GM03348 (cell line): ENCODE measurements at places on chromosomes 11 and 22.

- no peak for DNase-seq
These were observed 4.6 kb upstream of the CDC42BPG start for GRCh38 chr11:64848826-64849597.

GRCh38 chr11:74925281-74925680, 23.6 kb downstream of the XRRA1 start:
- DNase-seq = peak; percentile 44

GRCh38 chr11:103953797-103954486, 82.5 kb upstream of the DDI1 start:
- no peak for DNase-seq

DNA sequence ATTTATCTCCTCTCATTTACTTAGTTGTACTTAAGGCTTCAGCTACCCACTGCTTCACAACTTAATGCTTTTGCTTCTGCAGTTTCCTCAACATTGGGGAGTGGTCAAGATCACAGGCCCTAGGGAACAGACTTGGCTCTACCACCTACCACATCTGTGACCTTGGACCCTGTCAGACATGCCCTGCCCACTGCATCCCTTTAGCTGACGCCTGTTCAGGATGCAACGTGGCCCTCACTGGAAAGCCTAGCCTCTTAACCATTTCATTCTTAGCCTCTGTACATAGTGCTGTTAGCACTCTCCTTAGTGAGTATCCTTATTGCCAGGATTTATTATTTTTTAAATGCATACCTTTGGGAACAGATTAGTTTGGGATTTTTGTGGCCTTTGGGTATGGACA, 34.4 kb downstream of the TNRC6B start:
- DNase-seq = peak; percentile 22

DNA sequence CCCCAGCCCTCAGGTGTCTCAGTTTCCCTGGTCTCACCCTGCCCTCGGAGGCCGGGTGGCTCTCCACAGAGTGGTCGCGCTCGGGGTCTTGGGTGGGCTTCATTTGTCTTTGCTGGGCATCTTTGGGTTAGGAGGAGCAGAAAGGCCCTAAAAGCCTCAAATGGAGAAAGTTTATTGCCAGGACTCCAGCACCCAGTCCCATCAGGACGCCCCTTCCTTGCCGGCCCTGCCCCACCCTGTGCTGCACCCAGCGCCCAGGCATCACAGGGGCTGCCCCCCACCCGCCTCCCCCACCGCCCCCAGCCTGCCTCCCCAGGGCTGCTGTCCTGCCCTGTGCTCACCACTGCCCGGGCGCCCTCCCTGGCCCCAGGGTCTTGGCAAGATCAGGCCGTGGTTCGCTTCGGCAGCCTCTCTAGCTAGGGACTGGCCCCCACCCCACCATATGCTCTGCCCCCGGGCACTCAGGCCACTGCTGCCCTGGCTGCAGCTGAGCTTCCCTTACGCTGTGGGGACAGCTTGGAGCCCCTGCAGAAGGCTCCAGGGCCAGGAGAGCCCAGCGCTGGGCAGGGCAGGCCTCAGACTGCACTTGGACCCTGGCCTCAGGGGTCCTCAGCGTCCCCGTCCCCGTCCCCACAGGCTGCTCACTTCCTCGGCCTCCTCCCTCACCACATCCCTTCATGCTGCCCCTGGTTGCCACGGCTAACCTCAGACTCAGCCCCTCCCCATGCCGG, 31.4 kb downstream of the MOB2 start:
- DNase-seq = no peak

DNA sequence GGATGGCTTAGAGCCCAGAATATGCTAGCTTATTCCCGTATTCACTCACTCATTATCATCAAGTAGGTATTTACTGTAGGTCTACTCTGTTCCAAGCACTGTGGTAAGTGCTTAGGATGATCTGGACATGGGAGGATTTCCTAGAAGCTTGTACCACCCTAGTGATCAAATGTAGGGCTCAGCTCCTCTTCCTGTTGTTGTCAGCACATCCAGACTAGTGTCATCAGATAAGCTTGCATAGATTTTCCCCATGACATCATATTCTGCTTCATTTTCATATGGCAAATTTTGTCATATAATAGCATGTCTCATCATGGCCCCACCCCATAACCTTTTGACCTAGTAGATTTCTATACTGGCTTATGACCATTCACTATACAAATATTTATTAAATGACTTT, 19.3 kb upstream of the NUCB2 start:
- DNase-seq = peak; percentile 10

GRCh38 chr22:49295851-49296560, 531.7 kb downstream of the BRD1 start:
- no peak for DNase-seq

DNA sequence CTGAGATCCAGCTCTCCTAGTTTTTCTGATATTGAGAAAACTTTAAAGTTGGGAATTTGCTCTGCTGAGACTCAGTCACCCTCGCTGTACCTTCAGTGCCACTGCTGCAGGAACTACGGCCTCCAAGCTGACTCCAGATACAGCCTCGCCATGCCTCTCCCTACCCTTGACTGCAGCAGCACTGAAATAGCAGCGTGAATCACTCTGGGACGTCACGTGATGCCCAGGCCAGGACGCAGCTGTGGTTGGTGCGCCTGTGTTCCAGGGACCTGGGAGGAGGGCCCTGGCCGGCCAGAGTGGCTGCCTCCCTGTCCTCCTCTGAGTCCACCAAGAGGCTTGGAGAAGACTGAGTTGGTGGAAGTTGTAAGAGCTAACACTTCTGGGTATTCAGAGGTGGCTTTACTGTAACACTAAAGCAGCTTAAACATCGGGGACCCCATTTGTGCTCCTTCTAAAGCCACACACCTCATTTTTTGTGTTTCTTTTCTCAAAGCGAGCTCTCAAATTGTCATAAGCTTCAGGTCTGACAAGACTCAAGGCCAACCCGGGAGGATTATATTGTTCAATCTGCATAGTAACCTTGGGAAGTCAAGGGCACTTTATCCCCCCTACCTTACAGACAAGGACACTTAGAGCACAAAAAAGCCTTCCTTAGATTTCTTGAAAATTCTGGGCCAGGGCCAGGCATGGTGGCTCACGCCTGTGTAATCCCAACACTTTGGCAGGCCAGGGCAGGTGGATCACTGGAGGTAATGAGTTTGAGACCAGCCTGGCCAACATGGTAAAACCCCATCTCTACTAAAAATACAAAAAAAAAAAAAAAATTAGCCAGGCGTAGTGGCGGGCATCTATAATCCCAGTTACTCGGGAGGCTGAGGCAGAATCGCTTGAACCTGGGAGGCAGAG, 4.2 kb upstream of the STIP1 start:
- DNase-seq = peak; percentile 95

DNA sequence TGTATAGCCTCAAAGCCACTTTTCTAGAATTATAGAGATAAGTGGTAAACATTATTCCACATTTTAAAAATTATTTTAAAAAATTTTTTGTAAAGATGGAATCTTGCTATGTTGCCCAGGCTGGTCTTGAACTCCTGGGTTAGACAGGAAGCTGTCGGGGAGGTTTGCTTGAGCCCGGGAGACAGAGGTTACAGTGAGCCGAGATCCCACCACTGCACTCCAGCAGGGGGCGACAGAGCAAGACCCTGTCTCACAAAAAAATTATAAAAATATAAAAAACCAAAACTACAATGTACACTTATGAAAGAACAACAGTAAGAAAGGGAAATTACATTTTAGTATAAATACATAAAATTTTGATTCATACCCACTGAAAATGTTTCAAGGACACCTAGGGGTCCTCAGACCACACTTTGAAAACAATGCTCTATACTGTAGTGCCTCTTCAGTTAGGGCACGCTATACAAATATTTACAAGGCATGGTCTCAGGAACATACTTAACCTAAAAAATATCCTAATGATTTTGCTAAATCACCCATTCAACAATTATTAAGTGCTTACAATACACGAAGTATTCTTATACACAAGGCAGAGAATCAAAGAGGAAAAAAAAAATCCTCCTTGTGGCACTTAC, 111.2 kb downstream of the MRTFA start:
- no peak for DNase-seq

DNA sequence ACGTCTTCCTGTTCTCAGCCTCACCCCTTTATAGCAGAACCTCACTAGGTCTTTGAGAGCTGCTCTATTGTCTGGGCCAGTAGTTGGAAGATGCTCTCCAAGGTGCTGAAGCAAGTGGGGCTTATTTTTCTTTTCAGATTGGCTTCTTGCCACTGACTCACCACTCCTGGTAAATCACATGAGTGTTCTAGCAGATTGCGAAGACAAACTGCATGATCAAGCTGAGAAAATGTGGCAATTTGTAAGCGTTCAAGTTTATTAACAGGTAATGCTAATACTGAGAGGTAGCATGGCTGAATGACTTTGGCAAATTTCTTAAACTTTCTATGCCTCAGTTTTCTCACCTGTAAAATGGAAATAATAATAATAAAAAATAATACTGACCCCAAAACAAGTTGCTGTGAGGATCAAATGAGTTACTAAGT, 59.2 kb downstream of the CACNG2 start:
- DNase-seq = peak; percentile 84

DNA sequence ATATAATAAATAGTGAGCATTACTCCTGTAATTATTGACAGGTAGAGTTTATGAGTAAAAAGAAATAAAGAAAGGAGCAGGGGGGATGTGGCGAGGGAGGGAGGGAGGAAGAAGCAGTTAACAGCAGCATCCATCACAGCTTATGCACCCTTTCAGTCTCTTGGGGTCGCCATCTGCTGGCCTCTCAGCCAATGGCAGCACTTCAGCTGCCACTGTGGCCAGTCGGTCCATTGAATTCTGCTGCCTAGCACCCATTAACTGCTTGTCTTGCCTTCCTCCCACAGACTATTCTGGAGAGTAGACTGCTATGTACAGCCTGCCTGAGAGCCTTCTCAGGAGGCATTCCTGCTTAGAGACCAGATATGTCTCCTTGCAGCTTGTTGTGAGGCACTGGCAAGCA, 388.3 kb downstream of the TENM4 start:
- no peak for DNase-seq

DNA sequence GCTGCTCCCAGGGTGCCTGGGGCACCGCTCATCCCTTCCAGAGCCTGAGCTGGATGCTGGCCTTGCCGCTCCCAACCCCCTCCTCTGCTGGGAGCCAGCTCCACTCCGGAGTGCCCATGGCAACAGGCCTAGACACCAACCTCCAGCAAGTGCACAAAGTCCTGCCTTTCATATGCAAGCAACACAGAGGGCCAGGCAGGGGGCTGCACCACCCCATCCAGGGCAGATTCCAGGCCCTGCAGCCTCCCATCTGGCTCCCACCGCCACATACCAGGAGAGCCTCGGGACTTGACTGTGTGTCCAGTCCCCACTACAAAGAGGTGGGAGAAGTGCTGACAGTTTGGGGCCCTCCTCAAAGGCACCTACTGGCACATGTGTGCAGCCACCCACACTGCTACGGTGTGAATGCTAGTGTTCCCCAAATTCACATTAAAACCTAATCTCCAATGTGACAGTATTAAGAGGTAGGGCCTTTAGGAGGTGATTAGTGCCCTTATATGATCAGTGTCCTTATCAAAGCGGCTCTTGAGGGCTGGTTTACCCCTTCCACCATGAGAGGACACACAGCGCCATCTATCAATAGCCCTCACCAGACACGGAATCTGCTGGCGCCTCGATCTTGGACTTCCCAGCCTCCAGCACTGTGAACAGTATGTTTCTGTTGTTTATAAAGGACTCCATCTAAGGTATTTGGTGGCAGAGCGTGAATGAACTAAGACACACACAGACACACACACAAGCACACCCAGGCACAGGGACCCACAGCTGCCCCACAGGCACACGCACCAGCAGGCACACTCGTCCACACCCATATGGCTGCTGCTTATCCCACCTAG, 16.2 kb downstream of the ARVCF start:
- DNase-seq = no peak

DNA sequence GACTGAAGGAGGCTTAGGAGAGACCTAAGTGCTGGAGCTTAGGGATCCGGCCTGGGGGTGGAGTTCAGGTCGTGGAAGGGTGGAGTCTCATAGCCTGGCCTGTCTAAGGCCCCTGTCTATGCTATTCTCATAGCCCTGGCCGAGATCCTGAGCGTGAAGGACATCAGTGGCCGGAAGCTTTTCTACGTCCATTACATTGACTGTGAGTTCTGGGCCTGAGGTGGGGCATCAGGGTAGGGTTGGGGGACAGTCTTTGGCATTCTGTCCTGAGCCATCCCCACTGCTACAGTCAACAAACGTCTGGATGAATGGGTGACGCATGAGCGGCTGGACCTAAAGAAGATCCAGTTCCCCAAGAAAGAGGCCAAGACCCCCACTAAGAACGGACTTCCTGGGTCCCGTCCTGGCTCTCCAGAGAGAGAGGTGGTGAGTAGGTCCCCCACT, 603 bp downstream of the KAT5 start:
- DNase-seq = no peak

DNA sequence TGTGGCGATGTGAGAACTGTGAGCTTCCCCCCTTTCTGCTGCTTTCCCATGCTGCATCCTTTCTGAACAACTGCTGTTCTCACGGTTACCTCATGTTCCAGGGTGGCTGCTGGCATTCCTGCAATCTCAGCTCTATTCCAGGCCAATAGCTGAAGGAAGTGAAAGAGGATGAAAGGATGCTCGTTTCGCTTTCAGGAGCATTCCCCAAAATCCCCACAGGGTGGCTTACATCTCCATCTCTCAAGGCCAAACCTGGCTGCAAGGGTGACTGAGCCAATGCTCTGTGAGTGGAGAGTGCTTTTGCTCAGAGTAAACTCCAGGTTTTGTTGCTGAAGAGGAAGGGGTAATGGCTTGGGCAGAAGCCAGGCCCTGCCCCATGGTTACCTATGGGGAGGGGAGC, 848.2 kb downstream of the BRD1 start:
- no peak for DNase-seq

GRCh38 chr11:125904678-125905077, 370 bp downstream of the DDX25 start:
- no peak for DNase-seq

DNA sequence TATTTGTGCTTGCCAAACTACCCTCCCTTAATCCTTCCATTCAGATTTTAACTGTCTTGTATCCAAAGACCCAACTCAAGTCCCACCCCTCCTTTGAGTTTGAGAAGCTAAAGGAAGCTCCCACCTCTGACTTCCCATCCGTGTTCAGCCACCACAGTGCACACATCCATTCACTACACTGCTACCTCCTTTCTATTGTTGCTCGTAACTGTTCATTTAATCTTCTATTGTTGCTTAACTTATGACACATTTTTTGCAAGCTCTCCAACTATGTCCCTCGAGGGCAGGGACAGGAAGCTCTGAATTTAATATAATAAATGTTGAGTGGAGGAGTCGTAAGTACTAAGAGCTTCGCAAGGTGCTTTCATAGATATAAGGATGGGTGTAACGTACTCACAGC, 10.4 kb downstream of the LARGE1 start:
- peak; percentile 28 for DNase-seq

GRCh38 chr11:116948391-116948790, 111.0 kb upstream of the APOA1 start:
- DNase-seq = no peak

GRCh38 chr11:58573451-58574104, 2.1 kb downstream of the LPXN start:
- DNase-seq = peak; percentile 67
